ENCODE measurements at places on chromosomes 12 and 14.

GRCh38 chr12:100359822-100360221 is 2.9 kb downstream of the SLC17A8 start:
- no peak for DNase-seq

GRCh38 chr12:47964106-47964728 is 821 bp downstream of the TMEM106C start:
- no peak for DNase-seq

GRCh38 chr12:12930633-12931219 is 21.2 kb downstream of the GPRC5D start:
- DNase-seq = no peak

DNA sequence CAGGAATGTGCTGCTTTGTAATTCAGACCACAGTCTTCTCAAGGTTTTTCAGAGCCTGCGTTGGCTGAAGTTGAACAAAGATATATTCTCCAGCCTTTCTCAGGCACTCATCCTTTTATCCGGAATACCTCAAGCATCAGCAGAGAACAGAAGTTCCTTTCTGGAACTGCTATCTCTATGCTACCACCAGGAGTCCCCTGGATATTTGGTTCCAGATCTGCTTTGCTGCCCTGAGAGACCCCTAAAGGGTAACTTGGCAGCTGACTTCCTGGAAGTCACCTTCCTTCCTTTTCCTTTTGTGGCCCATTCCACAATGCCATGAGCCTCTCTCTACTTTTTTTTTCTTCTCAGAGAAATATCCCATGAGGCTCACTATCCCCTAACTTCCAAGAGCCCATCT is 188.2 kb downstream of the PLCZ1 start:
- DNase-seq = no peak

GRCh38 chr14:61567838-61568571 is 127.3 kb upstream of the HIF1A start:
- no peak for DNase-seq

DNA sequence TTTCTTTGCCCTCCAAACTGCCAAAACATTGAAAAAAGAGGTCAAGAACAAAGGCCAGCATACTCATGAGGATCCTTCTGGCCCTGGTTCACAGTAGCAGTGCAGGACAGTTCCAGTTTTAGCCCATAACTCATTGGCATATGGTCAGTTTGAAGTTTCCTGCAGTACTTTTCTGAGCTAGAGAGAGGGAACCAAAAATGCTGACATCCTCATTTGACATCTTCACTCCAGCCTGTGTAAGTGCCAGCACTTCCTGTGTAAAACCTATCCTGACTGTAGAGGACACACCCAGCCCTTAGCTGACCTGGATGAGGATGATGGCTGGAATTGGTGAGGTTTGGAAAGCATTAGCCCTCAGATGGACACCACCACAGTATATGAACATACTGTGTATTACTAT is 84.1 kb downstream of the FGD4 start:
- no peak for DNase-seq

- no peak for DNase-seq
Observed at GRCh38 chr12:130675791-130676190, 40.3 kb downstream of the RIMBP2 start.

GRCh38 chr12:14833952-14834351 is 9.4 kb downstream of the ART4 start:
- no peak for DNase-seq

- DNase-seq = no peak
Observed at GRCh38 chr12:23921099-23921856, 28.2 kb downstream of the SOX5 start.

DNA sequence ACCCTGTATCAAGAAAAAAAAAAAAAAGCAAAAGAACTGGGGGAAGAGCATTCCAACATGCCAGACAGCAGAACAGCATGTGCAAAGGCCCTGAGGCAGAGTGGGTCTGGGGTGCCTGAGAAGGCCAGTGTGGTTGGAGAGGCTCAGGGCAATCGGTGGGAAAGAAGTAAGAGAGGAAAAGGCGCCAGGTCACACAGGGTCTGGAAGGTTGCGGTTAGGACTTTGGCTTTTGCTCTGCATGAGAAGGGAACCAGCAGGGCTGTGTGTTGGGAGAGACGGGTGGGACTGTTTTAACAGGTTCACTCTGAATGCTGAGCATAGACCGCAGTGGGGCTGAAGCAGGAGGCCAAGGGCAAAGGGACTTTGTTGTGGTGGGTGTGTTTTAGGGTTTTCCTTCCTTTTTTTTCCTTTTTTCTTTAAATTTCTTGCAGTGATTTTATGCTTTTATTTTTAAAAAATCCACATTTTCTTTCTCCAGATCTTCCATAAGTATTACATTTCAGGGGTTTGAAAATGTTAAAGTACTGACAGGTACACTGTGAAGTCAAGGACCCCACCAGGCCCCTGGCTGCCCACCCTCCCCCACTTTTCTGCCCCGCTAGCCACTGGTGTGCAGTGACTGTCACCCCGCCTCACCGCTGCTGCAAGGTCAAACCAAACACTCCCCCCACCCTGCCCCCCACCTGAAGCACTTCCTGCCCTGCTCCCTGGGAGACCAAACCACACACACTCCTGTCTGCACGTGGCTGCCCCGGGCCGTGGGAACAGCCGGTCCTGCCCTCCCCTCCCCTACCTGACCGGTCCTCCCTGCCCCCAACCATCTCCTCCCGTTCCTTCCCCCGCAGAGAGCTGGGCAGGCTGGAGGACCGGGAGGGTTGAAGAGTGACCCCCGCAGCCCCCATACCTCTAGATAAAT is 30.0 kb downstream of the DTX1 start:
- DNase-seq = no peak

All from stimulated activated CD8-positive, alpha-beta memory T cell treated with anti-CD3 and anti-CD28 coated beads, Interleukin-7, amount 100 ng/mL, for 4 hours (primary cell).